Stimulated activated CD4-positive, alpha-beta T cell treated with anti-CD3 and anti-CD28 coated beads, Interleukin-2, amount 100 ng/mL, for 24 hours (primary cell): ENCODE measurements at places on chromosomes 7 and 10.
A peak's percentile ranks its signal among the peaks of the same experiment; 100 is the strongest.

- no peak for DNase-seq
These were observed 12.8 kb upstream of the GPR85 start for GRCh38 chr7:113099284-113099919.

DNA sequence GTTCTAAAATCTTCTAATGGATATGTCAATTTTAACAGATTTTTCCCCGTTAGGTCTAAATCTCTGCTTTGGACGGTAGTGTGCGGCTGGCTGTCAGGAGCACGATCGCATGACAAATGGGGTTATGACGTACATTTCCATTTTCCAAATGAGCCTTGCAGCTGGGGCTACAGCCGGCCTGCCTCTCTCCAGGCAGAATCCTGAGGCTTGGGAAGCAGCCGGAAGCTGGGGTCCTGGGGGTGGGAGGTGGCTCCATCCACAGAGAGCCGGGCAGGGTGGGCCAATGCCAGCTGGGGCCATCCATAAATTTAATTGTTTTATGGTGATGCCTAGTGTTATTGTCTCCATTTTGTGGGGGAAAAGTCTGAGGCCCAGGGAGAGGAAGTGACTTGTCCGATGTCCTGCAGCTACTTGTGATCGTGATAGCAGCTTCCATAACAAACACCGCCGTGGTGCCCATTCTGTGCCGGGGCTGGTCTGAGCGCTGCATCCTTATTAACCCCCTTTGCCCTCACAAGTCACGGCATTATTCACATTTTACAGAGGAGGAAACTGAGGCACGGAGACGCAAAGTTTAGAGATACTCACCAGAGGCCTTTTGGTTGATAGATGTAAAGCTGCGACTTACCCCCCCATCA is 53.0 kb upstream of the EBF3 start:
- DNase-seq, result no peak

- DNase-seq, result no peak
These were observed 4.1 kb upstream of the MMD2 start for GRCh38 chr7:4962872-4963775.

DNA sequence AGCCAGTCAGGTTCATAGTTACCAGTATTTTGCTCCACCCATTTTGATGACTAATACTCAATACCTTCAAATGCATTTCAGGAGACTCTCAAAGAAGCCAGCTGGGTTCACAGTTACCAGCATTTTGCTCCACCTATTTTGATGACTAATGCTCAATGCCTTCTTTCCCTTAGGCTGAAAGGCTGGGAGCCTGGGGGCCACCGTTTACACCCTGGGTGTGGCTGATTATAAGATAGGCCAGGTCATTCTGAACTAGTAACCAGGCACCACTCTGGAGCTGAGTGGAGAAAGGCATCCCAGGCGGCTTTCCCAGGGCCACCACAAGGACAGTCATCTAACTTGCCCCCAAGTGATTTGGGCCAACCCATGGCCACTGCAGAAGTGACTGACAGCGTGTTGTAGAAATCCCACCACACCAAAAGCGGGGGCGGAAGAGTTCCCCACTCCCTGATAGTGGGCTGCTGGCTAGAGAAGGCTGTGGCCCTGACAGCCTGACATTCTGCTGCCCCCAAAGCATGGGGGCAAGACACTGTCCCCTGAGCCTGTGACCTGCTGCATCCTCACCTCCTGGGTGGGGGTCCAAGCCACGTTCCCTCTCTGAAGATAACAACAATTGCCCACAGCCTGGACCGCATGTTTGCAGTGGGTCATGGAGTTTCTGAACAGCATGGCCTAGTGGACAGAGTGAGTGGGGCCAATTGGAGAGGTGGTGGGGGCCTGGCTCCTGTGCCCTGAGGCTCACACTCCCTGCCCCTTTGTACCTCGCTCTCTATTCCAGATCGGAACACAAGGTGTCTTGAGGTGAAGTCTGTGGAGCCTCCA is 23.0 kb upstream of the ZNF488 start:
- no peak for DNase-seq

- DNase-seq, result no peak
These were observed 441.0 kb upstream of the NPVF start for GRCh38 chr7:25669281-25669781.

GRCh38 chr10:124173298-124173900 is 80.0 kb upstream of the CHST15 start:
- no peak for DNase-seq

DNA sequence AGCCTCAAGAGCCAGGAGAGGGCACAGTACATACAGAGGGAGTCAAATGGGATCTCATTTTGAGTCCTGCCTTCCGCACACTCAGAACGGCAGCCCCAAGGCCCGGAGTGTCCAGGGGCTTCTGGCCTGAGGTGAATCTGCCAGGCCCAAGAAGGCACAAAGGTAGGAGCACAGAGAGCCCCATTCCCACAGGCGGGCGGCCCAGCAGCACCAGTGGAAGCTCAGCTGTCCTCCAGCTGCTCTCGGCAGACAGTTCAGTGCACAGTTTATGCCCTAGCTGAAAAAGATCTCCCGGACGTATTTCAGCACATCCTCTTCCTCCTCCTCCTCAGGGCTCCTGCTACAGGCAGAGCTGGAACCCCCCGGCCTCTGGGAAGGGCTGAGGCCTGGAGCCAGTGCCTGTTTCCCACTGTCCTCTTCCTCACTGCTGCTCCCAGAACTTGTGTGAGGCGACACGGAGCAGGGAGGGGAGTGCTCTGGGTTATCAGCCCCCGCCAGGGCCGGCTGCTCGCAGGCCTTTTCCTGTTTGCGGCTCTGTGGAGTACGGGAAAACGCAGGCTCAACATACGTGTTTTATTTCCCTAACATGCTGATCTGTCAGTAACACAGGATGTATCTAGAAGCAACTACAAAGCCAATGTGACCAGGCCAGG is 4.0 kb downstream of the CYREN start:
- no peak for DNase-seq

GRCh38 chr7:138872576-138872975 is 74.6 kb upstream of the ATP6V0A4 start:
- no peak for DNase-seq

GRCh38 chr10:121152033-121152432 is 300.9 kb downstream of the WDR11 start:
- DNase-seq, result no peak

DNA sequence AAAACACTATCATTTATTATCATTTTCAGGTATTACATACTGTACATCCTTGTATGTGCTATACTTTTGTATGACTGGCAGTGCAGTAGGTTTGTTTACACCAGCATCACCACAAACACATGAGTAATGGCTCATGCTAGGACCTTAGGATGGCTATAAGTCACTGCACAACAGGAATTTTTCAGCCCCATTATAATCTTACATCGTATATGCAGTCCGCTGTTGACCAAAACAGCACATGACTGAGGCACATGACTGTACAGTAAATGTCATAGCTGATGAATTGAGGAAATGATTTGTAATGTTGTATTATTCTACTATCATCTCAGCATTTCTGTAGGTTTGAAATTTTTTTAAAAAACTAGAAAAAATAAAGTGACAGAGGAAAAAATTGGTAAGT is 38.6 kb downstream of the BPGM start:
- DNase-seq, result no peak

GRCh38 chr10:50467209-50467608 is 156.5 kb downstream of the SGMS1 start:
- no peak for DNase-seq

DNA sequence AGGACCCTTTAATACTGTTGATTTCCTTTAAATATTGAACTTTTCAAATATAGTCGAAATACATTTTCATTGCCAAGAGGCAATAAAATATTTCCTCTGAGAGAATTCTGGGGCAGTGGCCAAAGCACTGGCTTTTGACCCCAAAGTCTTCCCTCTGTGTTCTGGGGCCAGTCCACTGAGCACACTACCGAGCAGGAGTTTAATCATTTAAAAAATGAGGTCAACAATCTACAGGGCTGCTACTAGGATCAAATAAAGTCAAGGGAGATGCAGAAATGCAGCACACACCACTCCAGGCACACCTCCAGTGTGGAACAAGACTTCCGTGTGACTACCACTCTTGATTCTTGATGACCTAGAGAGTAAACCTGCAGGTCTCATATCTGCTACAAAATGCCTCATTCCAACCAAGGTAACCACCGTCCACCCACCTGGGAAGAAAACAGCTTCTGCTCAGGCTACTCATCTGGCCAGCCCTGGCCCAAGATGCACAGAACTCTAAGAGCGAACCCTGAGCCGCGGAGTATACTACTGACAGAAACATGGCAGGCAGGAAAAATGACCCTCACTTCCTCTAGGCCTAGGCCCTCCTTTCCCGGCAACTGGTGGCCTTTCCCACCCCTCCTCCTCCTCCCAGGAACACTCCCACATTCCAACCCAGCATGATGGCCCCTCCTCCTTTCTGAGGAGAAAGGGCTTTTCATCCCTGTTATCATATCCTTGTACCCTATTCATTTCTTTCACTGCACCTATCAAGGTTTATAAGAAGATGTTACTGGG is 97.7 kb downstream of the ALOX5 start:
- DNase-seq, result no peak

GRCh38 chr7:33504266-33504665 is 374.9 kb downstream of the BBS9 start:
- DNase-seq, result no peak

GRCh38 chr7:148270576-148270975 is 320.0 kb upstream of the C7orf33 start:
- DNase-seq, result no peak

DNA sequence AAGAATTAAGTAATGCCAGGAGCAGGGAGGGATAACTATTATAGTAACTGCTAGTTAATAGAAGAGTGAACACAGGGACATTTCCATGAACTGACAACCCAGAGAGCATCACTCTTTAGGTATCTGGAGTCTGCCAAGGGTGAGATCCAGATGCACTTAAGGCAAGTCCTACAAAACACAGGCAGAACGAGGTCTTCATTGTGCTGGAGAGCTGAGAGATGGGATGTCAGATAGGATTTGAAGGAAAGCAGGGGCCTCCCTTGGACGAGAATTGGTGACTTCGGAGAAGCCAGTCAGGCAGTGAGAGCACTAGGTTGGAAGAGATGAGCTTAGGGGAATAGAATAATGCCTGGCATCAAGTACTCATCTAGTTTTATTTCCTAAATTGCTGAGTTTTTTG is 684.5 kb downstream of the GATA3 start:
- DNase-seq, result no peak

DNA sequence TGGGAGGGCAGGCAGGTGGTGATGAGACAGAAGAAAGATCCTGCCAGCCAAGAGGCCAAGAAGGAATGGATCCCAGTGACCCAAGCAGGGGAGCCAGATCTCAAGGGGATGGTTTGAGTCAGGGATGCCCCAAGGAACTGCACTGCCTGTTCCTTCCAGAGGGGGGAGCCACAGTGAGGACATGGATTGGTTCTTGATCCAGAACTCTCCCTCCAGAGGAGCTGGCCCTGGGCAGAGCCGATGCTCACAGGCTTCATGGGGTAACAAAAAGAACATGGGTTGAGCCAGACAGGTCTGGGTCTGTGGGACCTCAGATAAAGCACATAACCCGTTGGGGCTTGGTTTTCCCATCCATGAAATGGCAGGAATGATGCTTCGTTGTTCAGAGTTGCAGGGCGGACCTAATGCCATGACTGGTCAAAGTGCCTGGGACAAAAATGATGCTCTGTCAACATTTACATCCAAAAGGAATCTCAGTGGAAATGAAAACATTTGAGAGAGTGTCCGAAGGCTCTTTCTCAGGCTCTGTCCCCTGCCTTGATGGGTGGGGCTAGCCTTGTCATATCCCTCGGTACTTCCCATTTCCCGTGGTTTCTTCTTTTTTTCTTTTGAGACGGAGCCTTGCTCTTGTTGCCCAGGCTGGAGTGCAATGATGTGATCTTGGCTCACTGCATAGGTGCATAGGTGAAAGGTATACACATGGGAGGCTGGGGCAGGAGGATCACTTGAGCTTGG is 4.7 kb upstream of the DENND2A start:
- DNase-seq, result peak; percentile 28

- DNase-seq, result no peak
These were observed 73.1 kb upstream of the ADAM12 start for GRCh38 chr10:126461289-126461940.

GRCh38 chr10:101043363-101043707 is 12.3 kb downstream of the SFXN3 start:
- no peak for DNase-seq

DNA sequence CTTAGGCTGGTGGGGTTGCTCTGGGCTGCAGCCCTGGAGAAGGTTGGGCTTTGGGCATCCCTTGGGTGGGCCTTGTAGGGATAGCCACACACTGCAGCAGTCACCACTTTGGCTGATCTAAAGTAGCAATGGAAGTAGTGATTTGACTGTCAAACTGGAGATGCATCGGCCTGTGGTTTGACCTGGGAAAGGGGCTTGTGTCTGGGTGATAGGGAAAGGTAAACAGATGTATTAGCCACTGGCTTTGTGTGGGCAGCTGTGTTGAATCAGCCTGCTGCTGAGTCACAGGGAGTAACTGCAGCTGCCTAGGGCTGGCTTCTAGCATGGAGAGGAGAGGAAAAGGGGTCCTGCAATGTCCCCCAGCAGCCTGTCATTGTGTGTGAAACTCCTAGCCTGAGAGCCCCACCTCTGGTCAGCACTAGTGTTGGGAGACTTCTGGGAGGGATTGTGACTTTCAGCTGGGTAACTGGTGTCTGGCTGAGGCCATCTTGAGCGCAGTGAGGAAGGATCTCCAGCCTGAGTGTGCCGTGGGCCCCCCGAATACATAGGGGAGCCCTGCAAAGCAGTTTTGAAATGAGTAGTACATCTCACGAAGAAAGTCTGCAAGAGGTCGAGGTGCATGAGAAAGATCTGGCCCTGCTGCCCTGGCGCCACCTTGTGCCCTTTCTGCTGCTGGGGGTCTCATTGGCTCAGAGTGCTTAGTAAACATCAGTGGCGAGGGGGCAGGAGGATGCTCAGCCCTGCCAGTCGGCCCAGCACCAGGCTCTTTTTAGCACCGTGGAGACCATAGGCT is 117.3 kb downstream of the FANK1 start:
- peak; percentile 13 for DNase-seq

- no peak for DNase-seq
These were observed 63.0 kb upstream of the MPP7 start for GRCh38 chr10:28365840-28366239.

DNA sequence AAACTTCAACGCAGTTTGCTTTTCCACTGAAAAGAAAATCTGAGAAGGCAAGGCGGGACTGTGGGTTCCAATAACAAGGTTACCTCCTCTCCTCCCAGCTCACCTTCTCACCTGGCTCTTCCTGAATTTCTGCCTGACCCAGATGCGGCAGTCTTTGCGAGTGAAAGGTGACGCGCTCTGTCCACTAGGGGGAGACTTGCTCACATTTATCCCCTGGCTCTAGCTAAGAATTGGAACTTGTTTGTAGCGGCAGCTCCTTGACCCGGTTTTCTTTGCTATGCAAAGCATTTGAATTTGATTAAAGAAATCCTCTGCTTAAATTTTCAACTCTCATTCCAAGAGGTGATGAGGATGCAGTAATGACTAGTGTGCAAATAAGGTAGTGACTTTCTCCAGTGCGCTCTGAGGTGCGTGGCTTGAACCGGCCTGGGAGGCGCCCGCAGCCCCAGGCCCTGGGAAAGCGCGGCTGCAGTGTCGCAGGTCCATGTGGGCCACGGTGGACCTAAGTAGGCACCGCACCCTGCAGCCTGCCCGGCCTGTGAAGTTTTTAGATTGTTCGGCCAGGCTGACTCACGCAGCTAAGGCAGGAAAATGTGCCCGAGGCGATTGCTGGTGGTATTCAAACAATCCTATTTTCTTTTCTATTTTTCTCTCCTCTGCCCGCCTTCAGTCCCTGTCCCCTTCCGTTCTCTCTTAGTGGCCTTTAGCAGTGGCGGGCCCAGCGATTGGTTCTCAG is 336.9 kb upstream of the NPSR1 start:
- DNase-seq, result peak; percentile 55
